ENCODE measurements at places on chromosomes 7 and 10. TPM values are rescaled to one million over a fixed set of nuclear protein-coding genes. Genes with fewer than 3 reads are reported as not detected.

- no peak overlapping the region for H3K4me3 ChIP-seq
- H3K4me1 ChIP-seq = peaks cover 19% of the 10 kb centered on the region
- no peaks in the 10 kb centered on the region for H3K36me3 ChIP-seq
- no peak overlapping the region for H3K27ac ChIP-seq
- no peaks in the 10 kb centered on the region for H3K27me3 ChIP-seq
Measured at GRCh38 chr7:143406002-143406357, 2.7 kb downstream of the EPHA1 start.

- H3K27ac ChIP-seq = no peak overlapping the region
- DNase-seq = peak; percentile 49
- H3K36me3 ChIP-seq = no peaks in the 10 kb centered on the region
- no peaks in the 10 kb centered on the region for H3K27me3 ChIP-seq
- no peak overlapping the region for H3K4me3 ChIP-seq
- H3K4me1 ChIP-seq = no peaks in the 10 kb centered on the region
Measured at GRCh38 chr10:131786756-131787605, 113.8 kb upstream of the PPP2R2D start.

DNA sequence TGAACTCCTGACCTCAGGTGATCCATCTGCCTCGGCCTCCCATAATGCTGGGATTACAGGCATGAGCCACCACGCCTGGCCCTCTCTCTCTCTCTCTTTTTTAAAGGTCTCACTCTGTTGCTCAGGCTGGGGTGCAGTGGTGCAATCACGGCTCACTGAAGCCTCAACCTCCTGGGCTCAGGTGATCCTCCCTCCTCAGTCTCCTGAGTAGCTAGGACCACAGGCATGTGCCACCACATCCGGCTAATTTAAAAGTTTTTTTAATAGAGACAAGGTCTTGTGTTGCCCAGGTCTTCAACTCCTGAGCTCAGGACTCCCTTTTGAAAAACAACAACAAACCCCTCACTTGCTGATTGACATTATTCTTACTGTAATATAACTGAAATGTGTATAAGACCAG, 11.6 kb downstream of the PALD1 start:
- no peak overlapping the region for H3K27ac ChIP-seq
- no peak overlapping the region for H3K4me3 ChIP-seq
- no peaks in the 10 kb centered on the region for H3K27me3 ChIP-seq
- no peak for DNase-seq
- peaks cover 10% of the 10 kb centered on the region for H3K4me1 ChIP-seq

- DNase-seq = no peak
- H3K36me3 ChIP-seq = no peaks in the 10 kb centered on the region
- H3K4me3 ChIP-seq = no peak overlapping the region
- no peaks in the 10 kb centered on the region for H3K4me1 ChIP-seq
Measured at GRCh38 chr7:148830897-148831692, 53.0 kb downstream of the EZH2 start.

DNA sequence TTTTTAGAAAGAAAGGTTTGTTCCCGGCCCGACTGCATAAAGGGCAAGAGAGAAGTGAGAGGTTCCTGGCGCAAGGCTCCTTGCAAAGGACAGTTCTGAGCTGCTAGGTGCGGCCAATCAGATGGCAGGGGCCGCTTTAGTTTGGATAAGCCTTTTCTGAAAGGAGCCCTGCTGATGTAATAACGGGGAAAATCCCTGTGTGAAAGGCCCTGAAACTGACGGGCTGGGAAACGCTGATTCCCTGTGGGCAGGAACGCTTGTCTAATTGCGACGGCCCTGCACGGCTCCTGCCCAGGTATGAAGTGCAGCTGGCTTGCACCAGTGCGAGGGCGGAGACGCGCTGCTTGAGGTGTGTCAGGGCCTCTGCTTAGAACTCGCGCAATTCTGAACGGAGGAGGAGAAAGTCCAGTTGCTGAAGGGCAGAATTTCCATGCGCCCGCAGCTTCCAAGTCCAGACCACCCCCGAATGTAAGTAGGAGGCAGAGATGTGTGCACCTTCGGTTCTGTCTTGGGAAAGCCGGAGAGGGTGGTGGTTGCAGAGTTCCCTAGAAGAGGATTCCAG, 30.5 kb downstream of the TACC2 start:
- no peaks in the 10 kb centered on the region for H3K36me3 ChIP-seq
- peaks cover 21% of the 10 kb centered on the region for H3K4me1 ChIP-seq
- H3K27ac ChIP-seq = peak overlapping the region; percentile 100
- peak; percentile 96 for DNase-seq
- H3K4me3 ChIP-seq = no peak overlapping the region

GRCh38 chr7:66301737-66302136, 96.6 kb downstream of the TPST1 start:
- H3K4me3 ChIP-seq = no peak overlapping the region
- H3K36me3 ChIP-seq = no peaks in the 10 kb centered on the region
- H3K4me1 ChIP-seq = peaks cover 37% of the 10 kb centered on the region
- no peak for DNase-seq
- H3K27me3 ChIP-seq = no peaks in the 10 kb centered on the region

GRCh38 chr7:50436133-50436806, 13.9 kb downstream of the FIGNL1 start:
- no peaks in the 10 kb centered on the region for H3K4me1 ChIP-seq
- H3K27me3 ChIP-seq = no peaks in the 10 kb centered on the region
- no peak overlapping the region for H3K27ac ChIP-seq

DNA sequence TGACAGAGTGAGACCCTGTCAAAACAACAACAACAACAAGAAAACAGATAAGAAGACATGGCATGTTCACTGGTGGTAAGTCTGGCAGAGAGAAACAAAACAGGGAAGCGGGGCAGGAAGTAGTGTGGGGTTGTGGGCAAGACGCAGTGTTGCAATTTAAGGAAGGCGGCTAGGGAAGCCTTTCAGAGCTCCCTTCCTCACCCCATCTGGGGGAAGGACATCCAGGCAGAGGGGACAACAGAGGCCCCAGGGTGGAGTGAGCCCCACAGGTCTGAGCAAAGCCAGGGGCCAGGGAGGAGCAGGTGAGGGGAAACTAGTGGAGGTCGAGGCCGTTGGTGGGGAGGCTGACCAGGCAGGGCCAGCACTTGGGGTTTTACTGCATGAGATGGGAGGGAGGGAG, 16.8 kb downstream of the LAT2 start:
- no peaks in the 10 kb centered on the region for H3K27me3 ChIP-seq
- peaks cover 6% of the 10 kb centered on the region for H3K36me3 ChIP-seq
- DNase-seq = no peak
- no peak overlapping the region for H3K4me3 ChIP-seq

DNA sequence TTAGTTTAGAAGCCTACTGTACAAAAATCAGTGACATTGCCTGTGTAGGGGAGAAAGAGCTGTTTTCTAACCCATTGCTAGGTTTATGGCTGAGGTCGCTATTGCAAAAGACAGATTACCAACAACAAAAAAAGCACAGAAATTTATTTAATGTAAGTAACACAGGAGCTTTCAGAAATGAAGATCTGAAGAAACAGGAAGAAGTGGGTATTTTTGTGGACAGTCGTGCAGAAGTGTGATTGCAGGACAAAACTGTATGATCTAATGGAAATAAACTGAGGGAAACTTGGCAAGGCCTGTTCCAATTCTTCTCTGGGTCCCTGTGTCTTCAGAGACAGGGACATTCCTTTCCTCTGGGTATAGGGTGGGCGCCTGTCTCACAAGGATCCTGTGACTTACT, 87.4 kb downstream of the APBB1IP start:
- H3K27me3 ChIP-seq = no peaks in the 10 kb centered on the region
- H3K36me3 ChIP-seq = no peaks in the 10 kb centered on the region
- DNase-seq = no peak
- no peak overlapping the region for H3K4me3 ChIP-seq
- no peaks in the 10 kb centered on the region for H3K4me1 ChIP-seq

- H3K4me1 ChIP-seq = peaks cover 9% of the 10 kb centered on the region
- H3K27ac ChIP-seq = no peak overlapping the region
- H3K27me3 ChIP-seq = no peaks in the 10 kb centered on the region
- no peaks in the 10 kb centered on the region for H3K36me3 ChIP-seq
- no peak overlapping the region for H3K4me3 ChIP-seq
Measured at GRCh38 chr10:77253147-77253545, 384.5 kb downstream of the KCNMA1 start.

Gene SEMA3D
- 105 TPM for total RNA-seq

Gene C7orf33
- not detected for total RNA-seq

Gene AQP1
- 48.7 TPM for total RNA-seq

Gene TUBAL3
- not detected for total RNA-seq

Gene CASP2
- 21.7 TPM for total RNA-seq

Gene CYP26A1
- not detected for total RNA-seq

Gene CCL26
- total RNA-seq = not detected
